ENCODE measurements at places on chromosomes 12 and 14.

DNA sequence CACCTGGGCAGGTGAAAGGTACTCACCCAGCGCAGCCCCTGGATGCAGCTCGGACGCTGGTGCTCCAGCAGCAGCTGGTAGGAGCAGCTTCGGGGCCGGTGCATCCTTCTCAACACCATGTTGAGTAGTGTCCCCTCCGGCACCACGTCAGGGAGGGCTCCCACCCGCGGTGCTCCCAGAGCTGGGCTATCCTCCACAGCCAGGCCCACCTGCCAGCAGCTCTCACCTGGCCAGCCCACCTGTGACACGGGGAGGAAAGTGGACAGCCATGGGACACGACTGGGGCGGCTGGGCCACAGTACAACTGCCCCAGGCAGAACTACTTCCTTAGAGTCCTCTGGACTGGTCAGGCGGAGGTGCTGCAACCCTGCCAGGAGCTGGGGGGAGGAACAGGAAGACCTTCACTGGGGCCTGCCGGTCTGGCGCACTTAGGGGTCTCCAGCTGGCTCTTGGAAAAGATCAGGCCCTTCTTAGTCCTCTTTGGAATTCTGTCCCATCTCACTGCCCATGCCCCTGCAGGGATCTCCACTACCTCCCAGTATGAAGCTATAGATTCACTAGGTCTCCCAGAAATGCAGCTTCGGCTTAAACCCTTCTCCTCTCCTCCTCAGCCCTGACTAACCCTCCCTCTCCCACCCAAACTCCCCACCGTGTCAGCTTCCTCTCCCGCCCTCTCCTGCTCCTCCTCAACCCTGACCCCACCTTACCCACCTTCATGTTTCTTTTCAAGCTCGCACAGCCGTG lies 668 bp downstream of the RAPGEF3 start:
- DNase-seq, result no peak

DNA sequence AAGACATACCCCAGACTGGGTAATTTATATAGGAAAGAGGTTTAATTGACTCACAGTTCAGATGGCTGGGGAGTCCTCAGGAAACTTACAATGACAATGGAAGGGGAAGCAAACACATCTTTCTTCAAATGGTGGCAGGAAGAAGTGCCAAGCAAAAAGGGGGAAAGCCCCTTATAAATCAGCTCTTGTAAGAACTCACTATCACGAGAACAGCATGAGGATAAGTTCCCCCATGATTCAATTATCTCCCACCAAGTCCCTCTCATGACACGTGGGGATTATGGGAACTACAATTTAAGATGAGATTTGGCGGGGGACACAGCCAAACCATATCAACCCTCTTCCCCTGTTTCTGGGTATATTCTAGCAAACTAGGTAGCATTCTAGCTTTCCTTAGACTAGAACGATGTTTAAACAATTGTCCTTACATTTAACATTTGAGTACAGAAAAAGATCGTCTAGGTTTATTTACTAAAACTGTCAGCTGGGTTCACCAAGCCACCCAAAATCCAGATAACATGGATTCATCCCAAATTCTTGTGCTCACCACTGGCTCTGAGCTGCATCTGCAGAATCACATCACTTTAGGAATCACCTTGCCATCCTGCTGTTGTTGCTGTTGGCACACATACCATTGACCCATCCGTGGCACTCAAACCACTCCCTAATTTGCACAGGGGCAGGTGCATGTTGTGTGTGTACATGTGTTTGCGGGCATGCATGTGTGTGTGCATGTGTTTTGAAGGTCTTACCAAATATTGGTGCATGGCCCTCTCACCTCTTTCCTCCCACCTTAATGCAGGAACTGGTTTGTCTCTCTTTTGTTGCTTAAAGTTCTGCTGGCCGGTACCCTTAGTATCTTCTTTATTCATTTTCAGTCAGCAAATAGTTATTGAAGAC lies 36.4 kb upstream of the VASH1 start:
- no peak for DNase-seq

DNA sequence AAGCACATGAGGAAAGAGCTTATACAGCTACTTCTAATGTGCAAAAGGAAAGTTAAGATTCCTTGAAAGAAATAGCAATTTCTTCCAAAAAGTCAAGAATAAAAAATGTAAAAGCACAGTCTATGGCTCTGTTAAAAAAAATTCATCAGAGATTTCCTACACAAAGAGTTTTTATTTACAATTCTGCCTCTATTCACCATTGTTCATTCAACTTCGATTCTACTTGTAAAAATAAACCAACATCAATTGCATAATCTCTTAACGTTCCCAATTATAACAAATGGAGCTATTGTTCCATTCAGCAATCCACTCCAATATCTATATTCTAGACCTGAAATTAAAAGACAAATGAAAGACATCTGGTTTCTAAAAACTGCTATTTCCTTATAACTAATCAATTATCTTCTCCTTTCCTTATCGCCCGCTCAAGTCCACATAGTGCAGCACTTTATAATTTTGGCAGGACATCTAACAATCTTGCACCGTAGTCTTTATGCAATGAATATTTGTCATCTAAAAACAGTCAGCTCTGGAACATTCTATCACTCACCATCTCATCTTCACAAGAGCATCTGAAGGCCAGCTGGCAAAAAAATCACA lies 6.2 kb downstream of the EIF2S3B start:
- no peak for DNase-seq

- DNase-seq, result no peak
These were observed 89.6 kb downstream of the TTC7B start for GRCh38 chr14:90726656-90727055.

DNA sequence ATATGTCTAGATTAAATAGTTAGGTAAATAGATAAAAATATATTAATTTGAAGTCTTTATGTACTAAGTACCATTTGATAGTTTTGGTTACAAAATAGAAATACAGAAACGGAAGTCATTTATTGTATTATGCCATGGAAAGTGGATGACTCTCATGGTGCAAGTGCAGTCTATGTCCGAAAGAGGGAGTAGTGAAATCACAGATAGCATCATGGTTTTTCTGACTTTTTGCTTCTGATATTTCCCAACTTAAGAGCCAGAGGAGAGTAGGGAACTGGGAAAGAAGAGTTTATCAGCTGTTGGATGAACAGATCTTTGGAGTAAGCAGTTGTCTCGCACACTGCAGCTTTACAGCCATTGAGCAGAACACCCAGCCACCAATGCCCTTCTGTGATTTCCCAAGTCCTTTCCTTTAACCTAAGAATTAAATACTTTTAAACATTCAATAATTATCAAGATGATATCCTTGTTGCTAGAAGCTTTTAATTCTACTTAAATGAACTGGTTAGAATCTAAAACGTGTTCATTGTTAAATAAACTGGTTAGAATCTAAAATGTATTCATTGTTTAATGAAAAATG lies 18.4 kb upstream of the SRGAP1 start:
- DNase-seq, result peak; percentile 33

DNA sequence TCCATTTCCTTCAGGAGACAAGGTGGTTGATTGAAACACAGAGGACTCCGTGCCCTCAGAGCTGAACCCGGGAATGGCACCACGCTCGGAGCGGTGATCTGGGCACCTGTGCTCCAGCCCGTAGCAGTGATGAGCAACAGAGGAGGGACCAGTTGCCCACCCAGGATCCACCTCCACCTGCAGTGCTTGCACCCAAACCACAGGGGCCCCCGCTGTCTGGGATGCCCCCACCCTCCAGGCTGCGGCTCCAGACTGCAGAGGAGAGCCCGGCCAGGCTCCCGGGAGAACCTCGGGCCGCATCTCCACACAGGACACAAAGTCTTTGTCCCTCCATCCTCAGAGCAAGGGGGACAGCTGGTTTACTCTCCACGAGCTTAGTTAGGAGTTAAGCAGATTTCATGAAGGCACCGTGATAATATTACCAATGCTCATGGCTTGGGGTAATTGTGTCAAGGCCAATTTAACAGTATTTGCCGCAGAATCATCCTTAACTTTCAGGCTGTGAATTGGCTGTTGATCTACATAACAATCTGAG lies 100.6 kb downstream of the TNFAIP2 start:
- DNase-seq, result no peak

- DNase-seq, result no peak
These were observed 147.1 kb downstream of the MED13L start for GRCh38 chr12:116130431-116130830.

DNA sequence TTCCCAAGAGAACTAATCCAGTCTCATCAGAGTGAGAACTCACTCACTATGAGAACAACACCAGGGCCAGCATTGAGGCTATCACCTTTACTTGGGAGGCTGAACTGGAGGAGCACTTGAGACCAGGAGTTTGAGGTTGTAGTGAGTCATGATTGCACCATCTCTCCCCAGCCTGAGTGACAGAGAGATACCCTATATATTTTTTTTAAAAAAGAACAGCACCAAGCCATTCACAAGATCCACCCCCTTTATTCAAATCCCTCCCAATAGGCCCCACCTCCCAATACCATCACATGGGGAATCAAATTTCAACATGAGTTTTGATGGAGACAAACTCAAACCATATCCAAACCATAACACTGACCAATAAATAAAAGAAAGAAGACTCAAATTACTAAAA lies 3.7 kb upstream of the TMX1 start:
- peak; percentile 38 for DNase-seq

DNA sequence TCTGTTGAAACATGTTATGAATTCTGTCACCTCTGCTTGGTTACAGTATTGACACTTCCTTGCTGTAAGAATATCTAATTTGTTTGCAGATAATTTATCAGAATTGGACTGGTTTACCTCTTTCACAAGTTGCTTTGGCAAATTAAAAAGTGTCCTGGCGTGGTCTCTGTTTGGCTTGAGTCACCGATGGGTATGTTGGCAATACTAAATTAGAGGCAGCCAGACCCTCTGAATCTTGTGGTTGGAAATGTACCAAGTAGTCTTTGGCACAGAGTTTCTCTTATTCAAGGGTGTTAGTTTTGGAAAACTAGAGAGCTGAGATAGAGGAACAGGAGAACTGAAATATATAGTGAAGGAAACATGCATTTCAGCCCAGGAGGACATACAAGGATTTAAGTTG lies 521.1 kb upstream of the MGAT4C start:
- no peak for DNase-seq

- no peak for DNase-seq
These were observed 83.8 kb downstream of the GALNT9 start for GRCh38 chr12:132245521-132246101.

- peak; percentile 48 for DNase-seq
These were observed 146.0 kb upstream of the PLEKHG7 start for GRCh38 chr12:92556637-92557421.

- peak; percentile 61 for DNase-seq
These were observed 682 bp downstream of the CREBL2 start for GRCh38 chr12:12612358-12612757.

- no peak for DNase-seq
These were observed 225.2 kb upstream of the RTL1 start for GRCh38 chr14:101128478-101129321.

- peak; percentile 54 for DNase-seq
These were observed 17.9 kb upstream of the CLEC7A start for GRCh38 chr12:10147714-10148403.

DNA sequence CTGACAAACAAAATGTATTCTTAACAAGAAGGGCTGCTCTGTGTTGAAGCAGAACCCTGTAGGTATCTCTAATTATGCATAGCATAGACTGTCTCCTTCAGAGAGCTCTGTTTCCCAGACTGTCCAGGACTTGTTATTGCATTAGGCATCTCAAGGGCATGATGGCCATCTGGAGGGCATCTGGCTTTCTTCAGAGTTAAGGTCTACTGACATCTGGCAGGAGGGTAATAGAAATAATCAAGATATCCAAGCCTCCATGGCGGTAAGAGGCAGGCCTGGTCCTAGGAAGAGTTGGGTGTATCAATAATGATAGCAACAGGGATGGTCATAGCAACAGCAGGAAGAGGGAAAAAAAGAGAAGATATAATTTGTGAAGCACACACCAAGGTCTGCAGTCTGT lies 161.2 kb downstream of the TTC8 start:
- DNase-seq, result no peak

DNA sequence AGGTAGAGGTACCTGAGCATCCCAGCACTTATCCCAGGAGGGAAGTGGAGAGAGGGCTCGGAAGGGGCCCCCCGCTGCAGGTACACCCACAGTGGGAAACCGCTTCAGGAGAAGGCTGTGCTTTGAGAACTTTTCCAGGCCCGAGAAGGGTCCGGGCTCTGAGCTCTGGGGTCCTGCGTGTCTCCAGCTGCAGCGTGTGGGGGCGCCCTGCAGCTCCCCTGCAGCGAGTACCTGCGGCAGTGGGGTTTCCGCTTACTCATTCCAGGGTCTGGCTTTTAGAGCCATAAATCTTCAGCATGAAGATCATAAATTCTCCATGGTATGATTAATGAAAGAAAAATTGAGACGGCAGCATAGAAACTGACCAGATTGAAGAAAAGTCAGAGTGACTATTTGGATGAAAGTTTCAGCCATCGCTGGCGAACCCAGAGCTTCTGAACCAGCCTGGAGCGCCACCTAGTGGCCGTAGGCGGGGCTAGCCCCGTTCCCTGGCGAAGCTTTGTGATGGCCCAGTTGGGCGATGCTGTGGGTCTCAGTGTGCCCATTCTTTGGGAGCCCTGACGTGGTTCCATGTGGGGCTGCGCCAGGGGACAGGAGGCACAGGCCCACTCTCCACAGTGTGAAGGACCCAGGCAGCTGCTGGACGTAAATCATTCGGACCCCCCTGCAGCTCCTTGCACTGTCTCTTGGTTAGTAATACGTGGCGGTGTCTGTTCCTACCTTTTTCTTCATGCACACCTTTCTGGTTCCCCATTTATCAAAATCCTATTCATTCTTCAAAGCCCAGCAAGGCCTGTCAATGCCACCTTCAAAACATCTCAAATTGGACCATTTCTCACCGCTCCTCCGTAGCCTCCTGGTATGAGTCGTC lies 198.2 kb downstream of the TSPAN9 start:
- peak; percentile 74 for DNase-seq

GRCh38 chr12:107402041-107403022 lies 283.3 kb upstream of the PWP1 start:
- DNase-seq, result peak; percentile 77

DNA sequence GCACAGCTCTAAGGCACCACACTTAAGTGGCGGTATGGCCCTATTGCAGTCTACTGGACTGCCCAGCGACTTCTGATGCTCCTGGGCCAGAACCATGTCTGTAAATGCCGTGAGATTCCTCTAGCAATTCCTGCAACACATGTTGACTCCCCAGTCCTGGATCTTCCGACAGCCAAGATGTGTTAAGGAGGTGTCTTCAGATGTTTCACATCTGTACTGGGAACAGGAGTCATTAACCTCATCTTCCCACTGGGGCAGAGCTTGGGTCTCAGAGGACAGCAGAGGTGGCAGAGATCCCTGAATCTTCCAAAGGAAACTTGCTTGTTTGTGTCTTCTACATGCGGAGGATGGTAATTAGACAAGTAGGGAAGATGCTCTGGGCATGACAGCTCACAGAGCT lies 8.2 kb downstream of the TMEM120B start:
- DNase-seq, result no peak

- no peak for DNase-seq
These were observed 28.3 kb downstream of the NTN4 start for GRCh38 chr12:95762123-95762785.

- no peak for DNase-seq
These were observed 118.3 kb upstream of the SCAF11 start for GRCh38 chr12:46108721-46109120.

- no peak for DNase-seq
These were observed 7.4 kb downstream of the BMP4 start for GRCh38 chr14:53949201-53949600.

Data from activated CD4-positive, alpha-beta T cell treated with anti-CD3 and anti-CD28 coated beads, Interleukin-10, Interleukin-2, amounts not matched to agents 100 ng/mL and 50 ng/mL, durations not matched to agents 16 hours and 8 hours (primary cell).